Lung (tissue), 17 donors: ENCODE measurements at places on chromosomes 12 and 14.

- DNase-seq: no peak
Observed at GRCh38 chr14:68076451-68076850, 256.9 kb downstream of the RAD51B start.

GRCh38 chr14:67453575-67454300 lies 34.8 kb downstream of the TMEM229B start:
- no peak for DNase-seq

- DNase-seq: peak; percentile 29
Observed at GRCh38 chr14:75470238-75470797, 42.5 kb downstream of the JDP2 start.

DNA sequence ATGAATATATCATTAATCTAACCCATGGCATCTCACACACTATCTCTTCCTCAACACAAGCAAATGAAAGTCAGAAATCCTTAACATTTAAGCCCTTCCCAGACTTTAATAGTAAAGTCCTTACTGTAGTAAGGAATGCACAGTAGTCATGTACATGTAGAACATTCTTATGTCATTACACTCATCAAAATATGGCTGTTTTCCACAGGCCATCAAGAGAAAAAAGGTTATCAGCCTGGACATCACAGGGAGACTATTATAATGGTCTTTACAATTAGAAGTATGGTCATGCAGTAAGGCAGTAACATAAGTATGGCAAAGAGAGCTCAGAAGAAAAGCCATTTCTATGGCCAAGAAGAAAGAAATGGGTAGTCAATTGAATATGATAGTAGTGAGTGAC lies 121.2 kb downstream of the SLC6A15 start:
- no peak for DNase-seq

DNA sequence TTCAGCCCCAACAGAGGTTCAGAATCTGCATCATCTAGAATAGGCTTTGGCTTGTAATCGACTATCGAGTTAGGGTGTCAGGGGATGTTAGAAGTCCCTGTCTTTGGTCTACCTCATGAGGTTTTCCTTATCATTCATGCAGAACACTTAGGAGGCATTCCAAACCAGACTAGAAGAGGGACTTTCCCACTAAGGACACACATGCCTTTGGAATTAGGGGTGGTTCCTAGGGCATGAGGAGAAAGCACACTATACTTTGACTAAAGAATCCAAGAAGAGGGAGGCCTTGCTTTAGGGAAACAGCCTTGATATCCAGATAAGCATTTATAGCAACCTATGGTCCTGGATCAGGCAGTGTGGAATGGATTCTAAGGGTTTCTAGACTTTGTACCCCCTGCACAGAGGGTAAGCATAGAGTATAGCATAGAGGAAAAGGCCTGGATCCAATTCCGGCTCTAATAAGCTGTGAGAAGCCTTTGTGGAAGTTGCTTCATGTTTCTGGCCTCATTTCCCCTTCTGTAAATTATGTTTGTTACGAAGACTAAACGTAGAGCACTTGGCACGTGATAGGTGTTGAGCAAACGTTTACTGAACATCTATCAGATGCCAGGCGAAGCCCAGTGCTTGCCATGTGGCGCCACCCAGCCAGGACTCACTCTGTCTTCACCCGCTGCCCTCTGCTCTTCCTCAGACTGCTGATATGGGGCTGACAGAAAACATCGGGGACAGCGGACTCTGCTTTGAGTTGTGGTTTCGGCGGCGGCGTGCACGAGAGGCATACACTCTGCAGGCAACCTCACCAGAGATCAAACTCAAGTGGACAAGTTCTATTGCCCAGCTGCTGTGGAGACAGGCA lies 13.2 kb downstream of the ZNF219 start:
- peak; percentile 10 for DNase-seq

GRCh38 chr12:48857278-48857994 lies 5.5 kb upstream of the DDX23 start:
- DNase-seq: no peak

DNA sequence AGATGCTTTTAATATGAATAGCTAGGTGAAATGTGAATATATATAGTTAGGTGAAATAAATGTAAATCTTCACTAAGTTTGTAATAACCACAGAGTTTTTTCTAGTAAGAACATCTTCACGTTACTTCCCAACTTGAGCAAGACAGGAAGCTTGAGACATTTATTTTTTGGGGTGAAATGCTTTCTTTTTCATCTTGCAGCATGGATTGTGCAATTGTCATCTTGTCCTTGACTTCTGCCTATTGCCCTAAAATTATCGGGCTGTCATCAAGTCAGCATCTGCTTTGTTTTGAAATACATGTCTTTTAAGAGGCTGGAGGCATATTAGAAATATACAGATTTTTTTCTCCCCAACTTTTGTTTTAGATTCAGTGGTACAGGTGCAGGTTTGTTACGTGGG lies 433.9 kb downstream of the PCNX1 start:
- DNase-seq: peak; percentile 37

DNA sequence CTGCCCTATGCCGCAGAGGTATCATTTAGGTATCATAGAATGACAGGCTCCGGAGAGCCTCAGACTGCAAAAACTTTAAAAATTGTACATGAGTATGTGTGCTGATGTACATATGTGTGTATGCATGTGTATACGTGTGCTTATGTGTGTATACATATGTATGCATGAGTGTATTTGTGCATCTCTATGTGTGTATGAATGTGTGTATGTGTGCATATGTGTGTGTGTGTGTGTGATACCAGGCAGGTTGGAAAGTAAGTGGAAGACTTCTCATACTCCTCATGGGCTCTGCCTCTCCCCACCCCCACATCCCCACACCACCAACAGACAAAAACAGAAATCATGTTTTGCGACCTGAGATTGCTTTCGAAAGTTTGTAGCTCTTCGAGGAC lies 621 bp upstream of the TMEM117 start:
- DNase-seq: no peak

- DNase-seq: no peak
Observed at GRCh38 chr12:84641940-84642545, 270.6 kb downstream of the SLC6A15 start.
